ENCODE measurements at places on chromosomes 16 and 17.

GRCh38 chr17:11608396-11608795, 10.1 kb downstream of the DNAH9 start:
- no peak for DNase-seq

DNA sequence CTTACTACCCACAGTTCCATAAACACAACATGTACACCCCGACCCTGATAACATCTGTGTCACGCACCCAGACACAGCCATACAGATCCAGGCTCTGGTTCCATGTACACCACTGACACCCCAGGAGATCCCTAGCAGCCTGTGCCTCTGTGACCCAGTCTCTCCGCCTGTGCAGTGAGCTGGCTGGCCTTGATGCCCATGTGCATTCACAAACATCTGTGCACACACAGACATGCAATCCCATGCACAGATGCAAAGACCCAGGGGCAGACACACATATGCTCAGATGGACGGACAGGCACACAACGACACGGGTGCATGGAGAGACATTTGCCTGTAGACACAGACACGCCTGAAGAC, 4.1 kb downstream of the CCDC102A start:
- DNase-seq: no peak

DNA sequence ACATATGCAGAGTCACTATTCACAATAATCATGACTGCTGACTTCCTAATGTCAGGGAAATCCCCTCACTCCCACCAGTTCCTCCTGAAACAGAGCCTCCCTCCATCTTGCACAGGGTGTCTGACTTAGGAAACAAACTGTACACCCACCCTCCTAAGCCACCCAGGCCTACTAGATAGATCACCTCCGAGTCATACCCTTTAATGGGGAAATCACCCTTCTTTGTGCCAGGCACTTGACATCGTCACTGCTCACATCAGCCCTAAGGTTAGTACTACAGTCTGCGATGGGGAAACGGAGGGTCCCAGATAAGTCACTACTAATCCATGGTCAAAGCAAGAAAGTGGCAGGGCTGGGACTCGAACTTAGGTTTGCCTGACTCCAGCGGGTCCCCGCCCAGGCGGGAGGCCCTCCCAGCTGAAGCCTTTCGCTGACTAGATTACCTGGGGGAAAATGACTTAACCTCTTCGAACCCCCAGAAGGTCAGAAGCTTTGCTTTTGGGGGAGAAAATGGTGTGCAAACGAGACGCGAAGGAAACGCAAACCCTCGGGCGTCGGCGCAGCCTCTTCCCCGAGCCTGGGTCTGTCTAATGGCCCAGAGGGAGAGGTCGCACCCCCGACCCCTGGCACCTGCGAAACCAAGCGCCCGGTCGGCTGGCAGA, 3.4 kb upstream of the MLLT6 start:
- no peak for DNase-seq

- no peak for DNase-seq
These were observed 31.0 kb downstream of the NAGPA start for GRCh38 chr16:5002699-5003143.

- no peak for DNase-seq
These were observed 35.8 kb downstream of the BEAN1 start for GRCh38 chr16:66462912-66463311.

- DNase-seq: no peak
These were observed 59.9 kb downstream of the OR1D5 start for GRCh38 chr17:3003296-3004149.

GRCh38 chr17:11493936-11494335, 104.3 kb upstream of the DNAH9 start:
- no peak for DNase-seq

All from HFF-Myc (cell line).